Stimulated activated CD8-positive, alpha-beta memory T cell treated with anti-CD3 and anti-CD28 coated beads, Interleukin-4, amount 100 ng/mL, for 4 hours (primary cell): ENCODE measurements at places on chromosomes 4 and X.

DNA sequence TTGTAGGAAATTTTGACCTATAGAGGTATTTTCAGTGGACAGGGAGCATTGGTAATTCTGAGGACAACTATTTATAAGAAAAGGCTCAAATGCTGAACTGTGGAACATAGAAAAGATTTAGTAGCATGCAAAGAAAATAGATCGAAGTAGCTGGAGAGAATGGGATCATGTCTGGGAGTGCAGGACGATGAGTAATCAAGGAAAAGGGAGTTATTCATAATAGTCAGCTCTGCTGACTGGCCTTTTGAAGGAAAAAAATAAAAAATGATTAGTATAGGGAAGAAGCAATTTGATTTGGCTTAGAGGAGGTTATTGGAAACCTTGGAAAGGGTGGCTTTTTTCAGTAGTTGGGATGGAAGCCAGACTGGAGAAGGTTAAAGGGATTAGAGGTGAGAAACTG, 22.9 kb upstream of the ANK2 start:
- DNase-seq = no peak

DNA sequence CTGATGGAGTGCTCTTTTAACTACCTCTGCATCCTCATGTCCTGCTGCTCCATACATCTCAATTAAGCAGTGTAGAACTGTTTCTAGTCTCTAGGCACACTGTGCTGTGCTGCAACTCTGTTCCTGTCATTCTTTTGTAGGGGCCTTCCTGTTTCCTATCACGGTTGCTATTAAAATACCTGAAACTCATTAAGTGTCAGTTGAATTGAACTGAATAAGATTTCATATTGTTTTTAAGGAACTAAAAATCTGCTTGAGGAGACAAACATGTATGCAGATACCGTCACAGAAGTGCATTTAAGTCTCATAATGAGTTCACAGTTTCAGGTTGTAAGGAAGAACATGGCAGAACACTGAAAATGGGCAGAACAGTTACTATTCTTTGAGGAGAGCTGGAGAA, 170.1 kb downstream of the LARP7 start:
- no peak for DNase-seq

GRCh38 chrX:2374086-2374485, 126.7 kb downstream of the DHRSX start:
- no peak for DNase-seq

DNA sequence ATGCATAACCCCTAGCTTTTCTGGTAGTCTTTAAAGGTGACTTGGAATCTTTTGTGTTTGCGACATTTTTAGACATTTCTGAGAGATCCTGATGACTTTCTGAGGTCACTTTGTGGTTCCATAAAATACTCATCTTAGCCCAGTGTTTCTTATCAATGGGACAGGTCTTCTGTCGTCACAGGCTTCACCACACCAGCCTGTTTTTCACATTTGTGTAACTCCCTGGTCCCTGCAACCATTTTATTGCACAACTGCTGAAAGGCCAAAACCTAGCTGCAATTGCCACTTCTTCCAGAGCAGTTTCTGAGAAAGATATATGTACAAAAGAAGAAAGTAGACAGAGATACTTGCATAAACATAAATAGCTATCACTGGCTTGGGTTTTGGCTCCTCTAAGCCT, 120.9 kb downstream of the IL15 start:
- no peak for DNase-seq

GRCh38 chr4:5018096-5018495, 1.2 kb downstream of the CYTL1 start:
- DNase-seq = no peak
